Kasumi-1 (cell line): ENCODE measurements at places on chromosomes 4 and X.

GRCh38 chrX:250965-251364 lies 30.2 kb upstream of the PLCXD1 start:
- DNase-seq: no peak

- DNase-seq: no peak
Measured at GRCh38 chr4:87409420-87409939, 12.9 kb upstream of the NUDT9 start.

GRCh38 chrX:123869488-123869887 lies 9.6 kb downstream of the XIAP start:
- DNase-seq: no peak

DNA sequence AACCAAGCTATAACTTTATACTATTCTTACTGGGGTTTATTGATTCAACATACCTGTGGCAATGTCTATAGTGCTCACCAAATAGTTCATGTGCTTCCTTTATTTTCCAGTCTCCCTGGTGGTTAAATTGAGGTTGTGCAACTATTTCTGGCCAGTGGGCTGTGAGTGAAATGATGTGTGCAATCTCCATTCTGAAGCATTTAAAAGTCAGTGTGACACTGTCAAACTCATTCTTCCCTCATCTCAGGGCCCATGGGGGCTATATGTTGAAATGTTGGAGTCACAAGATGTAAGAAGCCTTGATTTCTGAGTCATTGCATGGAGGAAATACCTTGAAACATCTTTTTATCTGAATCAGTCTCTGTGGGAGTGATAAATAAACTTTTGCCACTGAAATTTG lies 414.3 kb upstream of the RPS6KA3 start:
- DNase-seq: no peak

DNA sequence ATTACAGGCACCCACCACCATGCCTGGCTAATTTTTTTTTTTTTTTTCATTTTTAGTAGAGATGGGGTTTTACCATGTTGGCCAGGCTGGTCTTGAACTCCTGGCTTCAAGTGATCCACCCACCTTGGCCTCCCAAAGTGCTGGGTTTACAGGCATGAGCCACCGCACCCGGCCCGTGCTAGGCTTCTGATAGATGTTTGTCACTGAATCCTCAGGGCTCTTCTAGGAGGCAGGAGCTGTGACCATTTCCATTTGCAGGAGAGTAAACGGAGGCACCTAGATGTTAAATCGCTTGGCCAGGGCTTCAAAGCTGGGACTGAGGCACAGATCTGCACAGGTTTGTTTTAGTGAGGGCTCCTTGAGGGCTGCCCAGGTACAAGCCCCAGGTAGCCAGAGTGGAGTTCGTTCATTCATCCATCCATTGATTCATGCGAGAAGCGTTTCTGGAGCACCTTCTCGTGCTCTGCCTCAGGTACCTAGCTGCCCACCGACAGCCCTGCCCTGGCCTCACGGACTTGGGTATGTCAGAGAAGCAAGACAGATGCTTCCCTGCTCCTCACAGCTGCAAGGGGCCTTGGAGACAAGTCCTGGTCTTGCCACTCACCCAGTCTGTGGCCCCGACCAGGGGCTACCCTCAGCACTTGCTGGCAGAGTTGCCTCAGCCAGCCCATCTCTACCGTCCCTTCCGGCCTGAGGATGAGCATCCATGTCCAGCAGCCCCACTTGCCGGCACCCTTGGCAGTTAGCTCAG lies 106.4 kb downstream of the PSAPL1 start:
- no peak for DNase-seq

GRCh38 chr4:86493460-86493859 lies 100.7 kb upstream of the PTPN13 start:
- DNase-seq: peak; percentile 83

DNA sequence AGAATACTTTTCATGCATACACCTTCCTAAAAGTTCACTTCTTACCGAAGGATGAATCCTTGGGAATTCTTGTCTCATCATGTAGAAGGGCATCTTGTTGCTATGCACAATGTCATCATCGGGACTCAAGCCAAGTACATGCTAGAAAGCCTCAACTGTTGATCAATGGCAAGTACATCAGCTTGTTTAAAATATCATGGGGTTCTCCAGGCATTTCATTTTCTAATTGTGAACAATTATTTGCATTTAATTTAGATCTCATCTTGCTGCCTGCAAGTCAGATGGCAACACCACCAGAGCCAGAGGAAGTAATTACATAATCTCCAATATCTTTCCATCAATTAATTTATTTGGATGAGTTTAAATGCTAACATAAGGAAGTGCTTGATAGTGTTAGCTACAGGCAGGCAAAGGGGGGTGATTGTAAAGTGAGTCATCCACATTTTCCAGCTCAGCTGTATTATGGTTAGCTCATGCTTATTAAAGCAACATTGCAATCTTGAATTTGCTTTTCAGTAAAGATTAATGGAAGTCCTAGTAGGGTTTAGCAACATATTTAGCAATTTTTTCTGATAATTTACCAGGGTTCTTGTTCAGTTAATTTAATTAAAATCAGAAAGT lies 356.5 kb downstream of the CBLL2 start:
- DNase-seq: no peak

- no peak for DNase-seq
Measured at GRCh38 chrX:149199734-149200133, 305.4 kb downstream of the IDS start.

- no peak for DNase-seq
Measured at GRCh38 chr4:57040510-57040909, 61.8 kb downstream of the POLR2B start.

GRCh38 chrX:132908891-132909290 lies 49.5 kb downstream of the HS6ST2 start:
- no peak for DNase-seq

DNA sequence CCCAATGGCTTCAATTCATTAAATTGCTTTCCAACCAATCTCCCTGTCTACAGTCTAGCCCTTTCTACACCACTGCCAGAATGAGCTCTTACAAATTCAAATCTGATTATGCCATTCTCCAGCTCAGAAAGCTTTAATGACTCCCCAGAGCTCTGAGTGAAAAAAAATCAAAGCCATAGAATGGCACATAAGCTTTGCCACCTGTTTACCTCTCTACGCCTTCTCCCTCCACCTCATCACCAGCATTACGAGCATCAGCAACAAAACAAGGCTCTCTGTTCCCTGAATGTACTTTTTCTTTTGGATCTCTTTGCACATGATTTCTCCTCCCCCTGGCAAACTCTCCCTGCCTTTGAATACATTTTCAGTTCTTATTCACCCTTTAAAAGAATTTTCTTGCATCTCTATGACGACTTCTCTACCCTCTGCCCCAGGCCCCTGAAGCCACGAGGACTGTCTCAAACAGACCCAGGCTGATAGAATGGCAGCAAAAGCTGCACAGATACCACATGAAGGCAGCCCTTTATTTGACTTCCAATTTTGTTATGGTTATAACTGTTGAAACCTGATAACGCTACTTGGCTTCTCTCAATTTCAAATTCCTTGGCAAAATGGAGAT lies 516.0 kb downstream of the PCDH7 start:
- DNase-seq: no peak

DNA sequence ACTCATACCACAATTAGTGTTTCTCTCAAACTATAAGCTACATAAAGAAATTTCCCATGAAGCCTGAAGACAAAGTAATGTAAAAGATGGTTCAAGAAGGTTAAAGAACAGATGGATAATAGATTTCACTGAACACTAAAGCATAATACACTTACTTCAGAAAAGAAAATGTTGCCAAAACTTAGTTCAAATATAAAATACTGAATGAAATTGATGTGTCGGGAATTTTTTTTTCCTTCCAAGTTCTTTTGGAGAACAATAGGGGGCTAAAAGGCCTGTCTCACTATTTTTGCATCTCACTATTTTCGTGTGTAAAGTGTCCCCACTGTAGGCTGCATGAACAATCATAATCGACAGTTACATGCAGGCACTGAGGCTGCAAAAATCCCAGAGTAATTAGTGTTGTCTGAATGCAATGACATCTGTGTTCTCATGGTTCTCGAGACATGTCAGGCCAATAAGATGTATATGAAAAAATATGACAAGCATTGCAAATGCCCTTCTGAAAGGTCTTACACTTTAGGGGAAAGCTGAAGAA lies 11.9 kb upstream of the MAB21L2 start:
- no peak for DNase-seq

DNA sequence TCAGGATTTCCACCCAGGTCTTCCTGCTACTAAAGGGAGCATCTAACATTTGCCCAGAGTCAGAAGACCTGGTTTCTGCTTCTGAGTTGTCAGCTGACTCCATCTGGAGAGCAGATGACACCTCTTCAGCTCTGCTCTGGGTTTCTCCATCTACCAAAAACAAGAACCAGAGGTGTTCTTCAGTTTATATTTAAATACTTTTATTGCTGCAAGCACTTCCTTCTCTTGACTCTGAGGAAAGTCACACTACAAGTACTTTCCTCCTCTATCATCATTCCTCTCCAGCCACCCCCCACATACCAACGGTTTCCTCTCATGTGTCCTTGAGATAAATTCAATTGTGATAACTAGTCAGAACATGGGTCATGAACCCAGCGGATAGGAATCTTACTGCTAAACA lies 88.4 kb downstream of the PPP3CA start:
- DNase-seq: peak; percentile 34

DNA sequence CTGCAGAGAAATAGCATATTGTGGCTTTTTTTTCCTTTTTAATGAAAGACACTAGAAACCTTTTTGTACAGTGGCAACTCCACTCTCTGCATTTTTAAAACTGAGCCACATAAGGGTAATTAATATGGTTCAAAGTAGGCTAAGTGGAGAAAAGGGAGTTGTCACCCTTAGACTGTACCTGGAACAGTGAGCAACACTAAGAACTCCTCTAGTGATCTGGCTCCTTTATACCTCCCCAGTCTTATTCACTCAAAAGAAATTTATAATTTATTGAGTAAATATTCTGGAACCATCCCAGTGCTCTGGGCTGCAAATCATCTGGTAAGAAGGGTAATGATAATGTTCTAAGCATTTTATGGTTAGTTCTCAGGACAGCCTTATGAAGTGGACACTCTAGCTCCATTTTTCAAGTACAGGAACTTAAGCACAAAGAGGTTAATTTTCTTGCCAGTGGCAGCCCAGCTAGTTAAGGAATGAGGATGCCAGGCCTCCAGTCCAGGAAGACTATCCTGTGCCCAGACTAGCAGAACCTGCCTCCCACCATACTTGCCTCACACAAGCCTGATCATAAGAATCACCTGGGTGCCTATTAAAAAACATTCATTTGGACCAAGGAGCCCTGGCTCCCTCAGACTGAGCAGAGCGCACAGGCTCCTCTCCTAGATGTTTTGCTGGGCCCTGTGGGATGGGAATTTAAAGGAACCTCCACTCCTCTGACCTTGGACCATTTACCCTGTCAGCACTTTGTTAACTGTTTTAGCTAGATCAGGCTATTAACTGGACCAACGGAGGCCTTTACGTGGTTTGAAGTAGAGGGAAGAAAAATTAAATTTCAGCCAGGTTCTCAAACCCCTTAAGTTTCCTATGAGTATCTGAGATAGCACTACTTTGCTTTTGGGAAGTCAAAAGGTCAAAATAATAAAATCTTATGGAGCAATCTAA lies 102.6 kb downstream of the PDE5A start:
- no peak for DNase-seq

DNA sequence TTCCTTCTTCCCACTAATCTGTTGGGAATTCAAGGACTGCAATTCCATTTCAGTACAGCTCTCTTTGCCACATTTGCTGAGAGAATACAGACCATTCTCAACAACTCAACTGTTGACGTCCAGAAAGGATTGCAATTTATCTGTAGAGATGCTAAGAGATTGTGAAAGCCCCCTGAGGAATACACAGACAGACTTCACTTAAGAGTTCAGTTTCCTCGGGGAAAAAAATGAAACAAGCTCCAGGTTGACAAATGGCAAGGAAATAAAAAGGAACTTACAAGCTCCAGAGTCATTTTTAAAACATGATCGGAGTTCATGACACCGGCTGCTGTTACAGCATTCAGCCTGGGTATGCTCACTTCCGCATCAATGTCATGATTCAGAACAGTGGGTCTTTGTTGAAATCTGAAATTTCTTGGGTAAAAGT lies 13.8 kb downstream of the TLR10 start:
- no peak for DNase-seq

DNA sequence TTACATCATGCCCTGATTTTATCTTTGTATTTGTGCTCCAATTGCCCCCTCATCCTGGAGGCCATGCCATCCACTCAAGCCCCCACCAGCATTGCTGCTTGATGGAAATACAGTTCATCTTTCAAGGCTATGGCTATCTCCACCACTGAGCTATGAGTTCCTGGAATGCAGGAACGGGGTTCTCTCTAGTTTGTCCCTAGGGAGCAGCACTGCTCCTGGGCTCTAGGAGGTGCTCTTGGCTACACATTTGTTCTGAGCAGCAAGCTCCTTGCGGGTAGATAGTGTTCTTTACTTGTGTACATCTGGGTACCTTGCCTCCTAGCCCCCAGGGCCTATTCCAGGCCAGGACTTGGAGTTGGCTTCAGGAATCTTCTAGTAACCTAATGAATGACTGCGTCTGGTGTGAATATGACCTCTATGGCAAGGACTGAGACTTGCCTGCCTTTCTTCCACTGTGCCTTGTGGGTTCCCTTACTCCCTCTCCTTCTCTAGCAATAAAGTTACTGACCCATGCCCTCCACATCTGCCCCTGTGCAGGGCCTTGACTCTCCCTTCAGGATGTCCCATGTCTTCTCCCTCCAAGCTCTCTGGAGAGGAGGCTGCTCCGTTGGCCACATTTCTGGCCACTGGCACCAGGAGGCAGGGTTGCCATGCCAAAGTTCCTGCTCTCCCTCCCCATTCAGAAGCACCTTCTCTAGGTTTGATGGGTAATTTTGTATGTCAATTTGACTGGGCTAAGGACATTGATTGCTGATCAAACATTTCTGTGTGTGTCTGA lies 7.6 kb downstream of the CITED1 start:
- DNase-seq: peak; percentile 38

DNA sequence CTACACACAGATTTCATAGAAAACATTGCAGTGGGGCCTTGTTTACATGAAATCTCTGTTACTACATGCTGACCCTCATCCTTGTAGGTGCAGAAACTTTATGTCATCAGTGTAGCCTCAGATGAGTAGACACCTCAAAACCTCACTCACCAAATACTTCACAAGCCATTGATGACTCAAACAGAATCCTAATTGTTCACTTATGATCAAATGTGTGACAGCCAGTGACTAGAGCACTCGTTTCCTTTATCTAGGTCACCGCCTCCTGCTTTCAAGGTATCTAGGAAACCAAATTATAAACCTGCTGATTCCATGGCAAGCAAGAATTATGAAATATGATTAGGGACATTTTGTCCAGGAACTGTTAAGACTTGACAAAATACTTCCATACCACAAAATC lies 255.8 kb upstream of the GPRIN3 start:
- no peak for DNase-seq
